IPS-NIHi11 (cell line): ENCODE measurements at places on chromosomes 3 and 15.

DNA sequence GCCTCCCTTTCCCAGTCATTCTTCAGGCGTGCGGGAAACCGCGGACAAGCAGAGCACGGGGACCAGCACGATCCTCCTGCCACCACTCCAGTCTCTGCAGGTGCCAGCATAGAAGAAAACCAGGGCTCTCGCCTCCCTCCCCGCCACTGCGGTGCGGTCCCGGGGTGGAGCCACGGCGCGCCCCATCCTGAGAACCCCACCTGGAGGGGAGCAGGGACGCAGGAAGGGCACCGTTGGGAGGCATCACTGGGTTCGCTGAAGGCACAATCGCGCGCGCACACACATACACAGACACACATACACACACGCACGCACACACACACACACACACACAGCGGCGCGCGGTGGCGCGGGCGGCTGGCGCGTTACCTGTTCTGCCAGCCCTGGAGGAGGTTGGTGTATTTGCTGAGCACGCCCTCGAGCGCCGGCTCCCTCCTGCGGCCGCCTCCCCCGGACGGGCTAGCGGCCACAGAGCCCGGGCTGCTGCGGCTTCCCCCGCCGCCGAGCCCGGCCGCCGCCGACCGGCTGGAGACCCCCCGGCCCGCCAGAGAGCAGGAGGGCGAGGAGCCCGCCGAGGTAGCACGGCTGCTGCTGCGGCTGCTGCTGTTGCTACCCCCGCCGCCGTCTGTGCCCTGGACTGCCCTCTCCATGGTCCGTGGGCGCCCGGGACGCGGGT is 394 bp downstream of the OSBPL10 start:
- DNase-seq, result peak; percentile 77

DNA sequence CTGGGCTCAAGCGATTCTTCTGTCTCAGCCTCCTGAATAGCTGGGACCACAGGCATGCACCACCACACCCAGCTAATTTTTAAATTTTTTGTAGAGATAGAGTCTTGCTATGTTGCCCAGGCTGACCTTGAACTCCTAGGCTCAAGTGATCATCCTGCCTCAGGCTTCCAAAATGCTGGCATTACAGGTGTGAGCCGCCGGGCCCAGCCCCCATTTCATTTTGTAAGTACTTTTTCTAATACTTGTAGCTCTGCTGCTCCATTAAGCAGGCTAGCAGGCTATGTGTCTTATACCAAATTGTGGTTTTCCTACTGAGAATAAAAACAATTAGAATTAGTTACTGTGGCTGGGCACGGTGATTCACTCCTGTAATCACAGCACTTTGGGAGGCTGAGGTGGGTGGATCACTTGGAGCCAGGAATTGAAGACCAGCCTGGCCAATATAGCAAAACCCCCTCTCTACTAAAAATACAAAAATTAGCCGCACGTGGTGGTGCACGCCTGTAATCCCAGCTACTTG is 22.4 kb downstream of the NIPA1 start:
- no peak for DNase-seq

- DNase-seq, result no peak
Observed at GRCh38 chr15:57510647-57511046, 81.1 kb upstream of the MYZAP start.

- DNase-seq, result no peak
Observed at GRCh38 chr3:126746395-126747177, 42.5 kb downstream of the CHCHD6 start.

DNA sequence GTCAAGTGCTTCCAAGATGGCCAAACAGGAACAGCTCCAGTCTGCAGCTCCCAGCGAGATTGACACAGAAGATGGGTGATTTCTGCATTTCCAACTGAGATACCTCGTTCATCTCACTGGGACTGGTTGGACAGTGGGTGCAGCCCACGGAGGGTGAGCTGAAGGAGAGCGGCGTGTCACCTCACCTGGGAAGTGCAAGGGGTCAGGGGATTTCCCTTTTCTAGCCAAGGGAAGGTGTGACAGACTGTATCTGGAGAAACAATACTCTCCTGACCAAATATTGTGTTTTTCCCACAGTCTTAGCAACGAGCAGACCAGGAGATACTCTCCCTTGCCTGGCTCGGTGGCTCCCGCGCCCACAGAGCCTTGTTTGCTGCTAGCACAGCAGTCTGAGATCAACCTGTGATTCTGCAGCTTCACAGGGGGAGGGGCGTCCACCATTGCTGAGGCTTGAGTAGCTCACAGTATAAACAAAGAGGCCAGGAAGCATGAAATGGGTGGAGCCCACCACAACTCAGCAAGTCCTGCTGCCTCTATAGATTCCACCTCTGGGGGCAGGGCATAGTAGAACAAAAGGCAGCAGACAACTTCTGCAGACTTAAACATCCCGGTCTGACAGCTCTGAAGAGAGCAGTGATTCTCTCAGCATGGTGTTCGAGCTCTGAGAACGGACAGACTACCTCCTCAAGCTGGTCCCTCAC is 293.5 kb upstream of the SUCLG2 start:
- DNase-seq, result peak; percentile 27

- DNase-seq, result no peak
Observed at GRCh38 chr3:145942052-145942451, 218.9 kb downstream of the PLOD2 start.

DNA sequence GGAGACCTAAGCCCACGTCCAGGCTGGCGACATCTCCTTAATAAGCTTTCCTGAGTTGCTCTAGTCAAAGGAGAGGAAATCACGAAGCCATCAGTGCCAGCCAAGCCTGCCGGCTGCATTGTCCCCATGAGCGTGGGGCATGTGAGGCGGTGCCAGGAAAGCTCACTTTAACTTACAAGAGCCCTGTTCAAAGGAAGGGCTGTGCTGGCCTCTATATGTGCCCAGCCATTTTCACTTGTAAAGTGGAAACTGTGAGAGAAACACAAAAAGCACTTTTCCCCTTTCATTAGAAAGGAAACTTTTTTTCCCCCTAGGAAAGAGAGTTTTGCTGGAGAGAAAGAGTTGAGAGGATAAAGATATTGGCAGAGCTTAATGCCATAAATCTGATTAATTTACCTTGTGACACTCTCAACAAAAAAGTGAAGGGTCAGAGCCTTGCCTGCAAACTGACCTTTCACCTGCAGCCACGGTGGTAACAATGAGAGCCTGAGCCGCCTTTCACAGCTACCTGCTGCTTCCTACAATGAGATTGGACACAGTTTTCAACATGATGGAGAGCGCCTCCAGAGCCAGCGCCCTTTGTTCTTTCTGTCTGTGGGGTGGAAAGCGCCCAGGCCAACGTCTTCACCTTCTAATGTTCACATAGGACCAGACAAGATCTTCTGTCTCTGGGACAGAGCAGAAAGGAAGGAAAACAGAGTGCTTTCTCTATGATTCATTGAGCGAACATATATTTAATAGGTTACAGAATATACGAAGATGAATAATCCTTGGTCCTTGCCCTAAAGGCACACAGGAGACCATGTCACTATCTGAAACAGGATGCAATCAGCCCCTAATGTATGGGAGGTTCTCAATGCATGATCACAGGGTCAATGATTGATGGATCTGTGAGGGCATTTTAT is 233.1 kb upstream of the HES1 start:
- DNase-seq, result peak; percentile 23

DNA sequence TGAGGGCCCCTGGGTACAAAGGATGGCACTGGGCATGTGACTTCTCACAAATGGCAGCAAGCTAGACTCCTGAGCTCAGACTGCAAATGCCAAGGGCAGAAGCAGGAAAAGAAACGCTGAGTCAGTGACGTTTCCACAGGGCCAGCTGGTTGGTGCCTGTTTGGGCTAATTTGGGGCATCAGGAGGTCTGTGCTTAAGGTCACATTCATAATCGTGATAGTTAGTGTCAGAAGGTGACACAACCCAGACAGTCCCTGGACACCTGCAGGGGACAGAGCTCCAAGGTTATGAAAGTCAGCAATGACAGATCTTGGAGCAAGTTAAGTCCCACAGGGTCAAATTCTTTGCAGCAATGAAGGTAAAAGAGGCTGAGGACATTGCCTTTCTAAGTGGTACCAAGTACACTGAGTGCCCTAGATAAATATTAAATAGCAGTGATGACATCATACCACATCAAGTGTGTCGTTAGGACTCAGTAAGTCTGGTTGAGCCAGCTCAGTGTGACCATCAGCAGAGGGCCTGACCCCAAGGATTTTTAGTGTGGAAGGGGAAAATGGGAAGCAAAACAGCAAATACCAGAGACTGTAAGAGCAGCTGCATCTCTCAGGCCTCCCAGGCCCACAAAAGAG is 556.9 kb upstream of the CFAP20DC start:
- no peak for DNase-seq

DNA sequence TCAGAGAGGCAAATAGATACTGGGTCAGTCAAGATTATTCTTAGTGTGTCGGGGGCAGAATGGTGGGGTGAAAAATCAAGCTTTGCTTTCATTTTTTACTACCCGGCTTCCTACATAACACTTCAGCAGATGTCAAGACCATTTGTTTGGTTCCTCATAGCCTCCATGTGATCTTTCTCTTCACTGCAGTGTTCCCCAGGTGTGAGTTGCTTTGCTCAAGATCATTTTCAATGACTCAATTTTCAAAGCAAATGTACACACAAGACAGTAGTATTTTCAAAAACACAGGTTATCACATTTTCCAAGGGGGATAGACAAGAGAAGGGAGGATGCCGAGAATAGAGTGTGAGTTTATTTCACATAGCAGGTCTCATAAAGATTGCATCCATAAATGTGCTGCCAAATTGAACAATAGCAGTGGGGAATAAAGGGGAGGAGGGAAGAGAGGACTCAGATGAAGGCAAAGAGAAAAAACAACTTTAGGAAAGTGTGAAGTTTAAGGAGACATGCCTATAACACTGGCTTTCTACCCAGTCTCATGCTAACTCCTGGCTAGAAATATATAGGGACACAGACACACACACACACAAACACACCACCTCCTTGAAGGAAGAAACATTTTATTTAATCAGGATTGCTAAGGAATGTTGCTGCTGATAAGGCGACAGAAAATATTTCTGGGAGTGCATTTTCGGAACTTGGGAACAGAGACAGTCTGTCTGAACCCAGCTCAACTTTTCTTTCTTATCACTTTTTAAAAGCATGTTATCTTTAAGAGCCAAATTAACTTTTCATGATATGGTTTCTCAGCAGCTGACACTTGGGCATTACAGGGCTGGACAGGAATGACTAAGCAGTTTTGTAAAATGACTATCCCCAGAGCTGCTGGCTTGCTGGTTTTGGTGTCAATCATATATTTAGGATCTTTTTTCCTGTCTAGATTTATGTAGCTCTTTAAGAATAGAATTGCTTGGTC is 402.4 kb downstream of the RBMS3 start:
- no peak for DNase-seq

GRCh38 chr3:18425641-18426257 is 610 bp upstream of the SATB1 start:
- peak; percentile 49 for DNase-seq

- no peak for DNase-seq
Observed at GRCh38 chr3:53821631-53822121, 24.5 kb downstream of the CHDH start.

DNA sequence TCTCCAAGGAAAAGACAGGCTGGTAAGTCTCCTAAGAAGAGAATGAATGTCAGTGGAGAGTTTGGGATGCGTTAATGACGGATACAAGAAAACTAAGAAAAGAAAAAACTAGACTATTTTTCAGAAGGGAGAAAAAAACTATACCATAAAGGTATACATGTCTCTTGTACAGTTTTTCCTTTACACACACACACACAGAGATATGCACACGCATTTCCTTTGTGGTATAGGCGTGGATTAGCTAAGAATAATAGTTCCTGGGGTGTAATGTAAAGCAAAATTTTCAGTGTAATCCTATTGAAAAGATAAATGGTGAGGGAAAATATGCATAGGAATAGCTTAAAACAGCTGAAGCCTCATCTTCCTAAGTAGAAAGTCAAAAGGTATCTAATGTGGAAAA is 36.3 kb downstream of the GABPB1 start:
- DNase-seq, result no peak

GRCh38 chr15:90742087-90742486 is 24.9 kb downstream of the BLM start:
- DNase-seq, result no peak

DNA sequence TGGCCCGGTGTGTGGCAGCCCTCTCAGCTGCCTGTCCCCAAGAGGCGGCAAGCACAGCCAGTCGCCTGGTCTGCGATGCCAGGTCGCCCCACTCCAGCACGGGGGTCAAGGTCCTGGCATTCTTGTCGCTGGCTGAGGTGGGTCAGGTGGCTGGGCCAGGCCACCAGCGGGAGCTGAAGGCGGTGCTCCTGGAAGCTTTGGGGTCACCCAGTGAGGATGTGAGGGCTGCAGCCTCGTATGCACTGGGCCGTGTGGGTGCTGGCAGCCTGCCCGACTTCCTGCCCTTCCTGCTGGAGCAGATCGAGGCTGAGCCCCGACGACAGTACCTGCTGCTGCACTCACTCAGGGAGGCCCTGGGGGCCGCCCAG is 20.8 kb downstream of the CAND2 start:
- no peak for DNase-seq

GRCh38 chr15:101108461-101108775 is 143.4 kb downstream of the CHSY1 start:
- DNase-seq, result no peak

GRCh38 chr15:35690698-35691116 is 144.7 kb upstream of the DPH6 start:
- no peak for DNase-seq

- no peak for DNase-seq
Observed at GRCh38 chr3:70856414-70857162, 544.1 kb upstream of the MDFIC2 start.

- DNase-seq, result no peak
Observed at GRCh38 chr15:63551400-63551799, 45.8 kb upstream of the FBXL22 start.

- no peak for DNase-seq
Observed at GRCh38 chr3:100214574-100214964, 46.2 kb upstream of the TBC1D23 start.

- DNase-seq, result peak; percentile 95
Observed at GRCh38 chr3:42539871-42540714, 37.6 kb downstream of the VIPR1 start.

DNA sequence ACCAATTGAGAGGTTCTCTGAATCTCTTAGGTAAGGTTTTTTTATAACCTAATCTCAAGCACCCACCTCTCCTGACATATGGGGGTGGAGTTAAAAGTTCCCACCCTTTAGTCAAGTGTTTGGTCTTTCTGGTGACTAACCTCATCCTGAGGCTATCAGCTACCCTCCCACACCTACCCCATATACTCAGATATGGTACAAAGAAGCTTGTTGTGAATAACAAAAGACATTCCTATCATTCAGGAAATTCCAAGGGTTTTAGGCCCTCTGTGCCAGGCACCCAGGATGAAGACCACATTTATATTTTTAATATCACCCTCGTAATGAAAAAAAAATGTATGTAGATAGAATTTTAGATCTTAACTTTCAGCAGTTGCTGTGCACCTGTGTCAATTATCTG is 9.0 kb downstream of the CHMP2B start:
- DNase-seq, result no peak
